ENCODE measurements at places on chromosomes 13 and 19.
A peak's percentile ranks its signal among the peaks of the same experiment; 100 is the strongest.

DNA sequence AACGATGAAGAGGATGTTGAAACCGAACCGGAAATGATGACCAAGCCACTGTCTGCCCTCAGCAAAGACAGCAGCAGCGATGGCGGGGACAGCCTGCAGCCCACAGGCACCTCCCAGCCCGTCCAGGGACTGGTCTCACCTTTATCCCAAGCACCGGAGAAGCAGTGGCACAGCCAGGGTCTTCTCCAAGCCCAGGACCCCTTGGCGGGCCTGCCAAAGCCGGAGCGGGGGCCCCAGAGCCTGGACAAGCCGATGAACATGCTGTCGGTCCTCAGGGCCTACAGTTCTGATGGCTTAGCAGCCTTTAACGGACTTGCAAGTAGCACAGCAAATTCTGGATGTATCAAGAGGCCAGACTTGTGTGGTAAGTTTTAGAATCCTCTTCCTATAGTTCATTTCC, 177.0 kb downstream of the ZNF536 start:
- peaks cover 4% of the 10 kb centered on the region for H3K27me3 ChIP-seq
- H3K4me3 ChIP-seq: no peak overlapping the region
- H3K4me1 ChIP-seq: peaks cover 15% of the 10 kb centered on the region
- no peak overlapping the region for H3K27ac ChIP-seq
- no peaks in the 10 kb centered on the region for H3K36me3 ChIP-seq

- H3K4me1 ChIP-seq: no peaks in the 10 kb centered on the region
- DNase-seq: no peak
- H3K4me3 ChIP-seq: no peak overlapping the region
Observed at GRCh38 chr13:51067210-51067701, 43.8 kb downstream of the C13orf42 start.

DNA sequence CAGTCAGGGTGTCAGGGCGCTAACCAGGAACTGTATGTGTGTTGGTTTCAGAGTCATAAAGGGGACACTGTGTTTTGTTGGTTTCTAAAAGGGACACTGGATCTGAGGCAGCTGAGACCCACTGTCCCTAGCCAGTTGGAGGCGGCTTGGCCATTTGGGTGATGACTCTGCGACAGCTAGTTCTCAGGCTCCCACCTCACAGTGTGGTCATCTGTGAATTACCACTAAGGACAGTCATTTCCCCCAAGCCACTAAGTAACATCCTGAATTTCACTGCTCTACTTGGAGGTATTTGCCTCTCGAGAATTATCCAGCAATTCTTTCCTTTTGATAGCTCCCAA, 51.5 kb downstream of the EPS15L1 start:
- peaks cover 35% of the 10 kb centered on the region for H3K36me3 ChIP-seq
- DNase-seq: no peak
- H3K27ac ChIP-seq: peak overlapping the region; percentile 91
- peaks cover 13% of the 10 kb centered on the region for H3K4me1 ChIP-seq
- peaks cover 5% of the 10 kb centered on the region for H3K27me3 ChIP-seq

DNA sequence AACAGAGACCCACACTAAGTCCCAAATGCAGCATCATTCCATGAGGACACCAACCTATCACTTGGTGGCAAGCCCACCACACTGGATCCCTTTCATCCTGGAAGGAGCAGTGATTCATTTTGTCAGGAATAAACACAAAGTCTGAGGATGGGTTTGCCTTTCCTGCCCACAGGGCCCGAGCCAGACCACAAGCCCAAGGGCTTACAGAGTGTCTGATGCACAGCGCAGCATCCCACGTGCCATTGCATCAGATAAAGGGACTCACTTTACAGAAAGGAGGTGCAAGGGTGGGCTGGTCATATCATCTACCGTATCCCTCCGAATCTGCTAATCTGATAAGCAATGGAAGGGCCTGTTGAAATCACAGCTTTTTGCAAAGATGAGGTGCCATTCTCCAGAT, 12.2 kb upstream of the KCTD15 start:
- DNase-seq: no peak
- H3K4me3 ChIP-seq: no peak overlapping the region
- H3K27me3 ChIP-seq: peaks cover 8% of the 10 kb centered on the region
- H3K4me1 ChIP-seq: peaks cover under 1% of the 10 kb centered on the region

- H3K4me3 ChIP-seq: no peak overlapping the region
- no peaks in the 10 kb centered on the region for H3K36me3 ChIP-seq
Observed at GRCh38 chr13:40429706-40430545, 236.5 kb downstream of the FOXO1 start.

DNA sequence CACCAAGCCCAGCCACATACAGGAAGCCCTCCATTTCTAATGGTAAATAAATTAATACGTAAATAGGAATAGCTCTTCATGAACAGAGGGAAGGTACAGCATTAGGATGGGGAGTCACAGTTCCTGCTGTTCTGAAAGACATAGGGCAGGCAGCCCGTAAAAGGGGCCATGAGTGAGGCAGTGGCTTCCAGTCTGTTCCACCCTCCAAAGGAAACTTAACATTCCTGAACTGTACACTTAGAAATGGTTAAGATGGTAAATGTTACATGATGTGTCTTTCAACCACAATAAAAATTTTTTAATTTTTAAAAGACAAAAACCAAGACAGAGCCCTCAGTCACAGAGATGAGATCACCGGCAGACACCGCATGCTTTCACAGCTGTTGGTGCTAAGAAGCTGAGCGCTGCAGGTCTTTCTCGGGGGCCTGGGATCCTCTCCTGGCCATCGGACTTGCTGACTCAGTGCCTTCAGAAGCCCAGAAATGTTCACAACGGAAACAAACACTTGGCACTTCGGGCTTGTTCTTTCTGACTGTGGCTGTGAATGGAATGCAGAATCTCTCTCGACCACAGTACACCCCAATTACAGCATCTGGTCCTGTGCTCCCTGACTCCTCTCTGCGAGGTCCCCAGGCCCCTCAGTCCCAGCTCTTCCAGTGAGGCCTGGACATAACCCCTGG, 36.4 kb downstream of the EPS15L1 start:
- peaks cover 19% of the 10 kb centered on the region for H3K36me3 ChIP-seq
- peak overlapping the region; percentile 94 for H3K27ac ChIP-seq
- peaks cover 33% of the 10 kb centered on the region for H3K4me1 ChIP-seq

GRCh38 chr13:98772794-98773452, 20.5 kb upstream of the SLC15A1 start:
- H3K4me3 ChIP-seq: no peak overlapping the region
- H3K36me3 ChIP-seq: no peaks in the 10 kb centered on the region
- no peak overlapping the region for H3K27ac ChIP-seq
- H3K4me1 ChIP-seq: no peaks in the 10 kb centered on the region
- H3K27me3 ChIP-seq: peaks cover 14% of the 10 kb centered on the region

DNA sequence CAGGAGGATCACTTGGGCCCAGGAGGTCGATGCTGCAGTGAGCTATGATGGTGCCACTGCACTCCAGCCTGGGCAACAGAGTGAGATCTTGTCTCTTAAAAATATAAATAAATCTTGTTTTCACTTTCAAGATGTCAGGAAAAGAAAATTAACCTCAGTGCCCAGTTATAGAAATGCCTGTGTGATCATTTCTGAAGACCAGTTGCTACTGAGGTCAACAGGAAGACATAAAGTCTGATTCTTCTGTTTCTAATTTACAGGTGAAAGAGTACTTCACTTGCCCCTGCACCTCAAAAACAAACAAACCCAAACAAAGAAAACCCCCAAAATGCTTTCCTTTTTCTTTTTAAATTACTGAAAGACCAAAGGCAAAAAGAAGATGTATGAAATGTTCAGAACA, 174.3 kb upstream of the NBEA start:
- peaks cover 3% of the 10 kb centered on the region for H3K36me3 ChIP-seq
- no peak overlapping the region for H3K27ac ChIP-seq
- no peaks in the 10 kb centered on the region for H3K4me1 ChIP-seq
- no peaks in the 10 kb centered on the region for H3K27me3 ChIP-seq
- H3K4me3 ChIP-seq: no peak overlapping the region

- no peak for DNase-seq
- H3K27ac ChIP-seq: no peak overlapping the region
- peaks cover 12% of the 10 kb centered on the region for H3K27me3 ChIP-seq
- no peak overlapping the region for H3K4me3 ChIP-seq
- peaks cover 10% of the 10 kb centered on the region for H3K36me3 ChIP-seq
Observed at GRCh38 chr13:91346062-91346461, 1.4 kb upstream of the MIR17HG start.

DNA sequence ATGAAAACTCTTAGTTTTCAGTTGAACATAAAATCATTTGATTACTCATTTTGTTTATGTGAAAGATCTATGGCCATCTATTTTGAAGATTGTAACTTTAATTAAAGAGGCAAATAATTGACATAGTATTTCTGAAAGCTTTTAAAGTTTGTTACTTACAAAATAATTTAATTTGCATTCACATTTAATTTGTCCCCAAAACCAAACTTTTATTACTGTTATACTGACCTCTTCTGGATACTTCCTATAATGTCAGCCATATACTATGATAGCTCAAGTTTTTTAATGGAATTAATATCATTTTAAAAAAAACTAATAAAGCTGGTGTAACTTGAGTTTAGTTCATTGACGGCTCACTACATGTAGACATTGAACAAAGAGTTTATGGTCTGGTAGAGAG, 4.9 kb upstream of the SGCG start:
- no peaks in the 10 kb centered on the region for H3K36me3 ChIP-seq
- H3K4me3 ChIP-seq: no peak overlapping the region
- peaks cover 1% of the 10 kb centered on the region for H3K27me3 ChIP-seq
- DNase-seq: no peak
- peaks cover 15% of the 10 kb centered on the region for H3K4me1 ChIP-seq

DNA sequence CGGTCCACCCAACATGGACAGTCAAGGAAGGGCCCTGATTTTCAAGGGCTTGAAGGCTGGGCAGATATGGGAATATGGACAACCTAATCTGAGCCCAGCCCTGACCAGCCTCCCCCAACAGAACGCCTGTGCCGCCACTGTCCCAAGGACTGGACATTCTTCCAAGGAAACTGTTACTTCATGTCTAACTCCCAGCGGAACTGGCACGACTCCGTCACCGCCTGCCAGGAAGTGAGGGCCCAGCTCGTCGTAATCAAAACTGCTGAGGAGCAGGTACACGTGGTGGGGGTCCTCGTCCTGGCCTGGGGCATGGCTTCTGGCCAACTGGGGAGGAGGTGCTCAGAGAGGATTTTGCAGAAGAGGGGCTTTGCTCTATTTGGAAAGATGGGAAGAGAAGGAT, 3.5 kb downstream of the CLEC4M start:
- no peaks in the 10 kb centered on the region for H3K4me1 ChIP-seq
- no peak for DNase-seq

DNA sequence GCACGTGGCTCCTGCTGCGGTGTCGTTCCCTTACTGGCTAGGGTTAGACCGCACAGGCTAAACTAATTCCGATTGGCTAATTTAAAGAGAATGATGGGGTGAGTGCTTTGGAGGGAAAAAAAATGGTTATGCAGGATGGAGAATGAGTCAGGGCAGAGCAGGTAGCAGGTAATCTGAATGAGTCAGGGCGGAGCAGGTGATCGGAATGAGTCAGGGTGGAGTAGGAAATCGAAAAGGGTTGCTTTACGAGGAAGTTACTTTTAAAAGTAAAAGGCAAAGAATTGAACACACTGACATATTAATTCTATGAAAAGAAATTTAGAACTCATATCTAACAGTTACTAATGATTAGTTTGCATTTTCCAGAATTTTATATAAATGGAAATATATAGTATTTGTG, 335.5 kb downstream of the FOXO1 start:
- no peaks in the 10 kb centered on the region for H3K27me3 ChIP-seq
- H3K4me3 ChIP-seq: no peak overlapping the region
- DNase-seq: no peak
- no peak overlapping the region for H3K27ac ChIP-seq
- H3K36me3 ChIP-seq: peaks cover 4% of the 10 kb centered on the region
- peaks cover 9% of the 10 kb centered on the region for H3K4me1 ChIP-seq

DNA sequence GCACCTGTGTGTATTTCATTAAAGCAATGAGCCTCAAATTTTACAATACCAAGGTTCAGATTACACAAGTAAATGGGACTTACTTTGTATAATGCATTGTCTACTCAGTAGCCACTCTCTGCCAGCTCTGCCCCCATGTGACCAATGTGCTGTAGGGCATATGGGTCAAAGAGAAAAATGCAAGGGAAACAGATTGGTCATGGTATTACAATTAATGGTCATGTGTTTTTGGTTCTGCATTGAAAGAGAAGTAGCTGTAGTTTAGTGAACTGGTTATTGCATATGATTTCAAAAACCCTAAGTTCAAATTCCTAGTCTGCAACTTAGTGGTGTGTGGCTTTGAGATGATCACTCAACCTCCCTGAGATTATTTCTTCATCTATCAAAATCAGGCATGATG, 545.4 kb downstream of the SUCLA2 start:
- peaks cover 5% of the 10 kb centered on the region for H3K4me1 ChIP-seq
- no peak overlapping the region for H3K4me3 ChIP-seq
- H3K36me3 ChIP-seq: no peaks in the 10 kb centered on the region
- DNase-seq: no peak

GRCh38 chr19:49881672-49882394, 4.3 kb downstream of the TBC1D17 start:
- peaks cover 37% of the 10 kb centered on the region for H3K36me3 ChIP-seq
- H3K4me1 ChIP-seq: peaks cover 12% of the 10 kb centered on the region
- no peak for DNase-seq

DNA sequence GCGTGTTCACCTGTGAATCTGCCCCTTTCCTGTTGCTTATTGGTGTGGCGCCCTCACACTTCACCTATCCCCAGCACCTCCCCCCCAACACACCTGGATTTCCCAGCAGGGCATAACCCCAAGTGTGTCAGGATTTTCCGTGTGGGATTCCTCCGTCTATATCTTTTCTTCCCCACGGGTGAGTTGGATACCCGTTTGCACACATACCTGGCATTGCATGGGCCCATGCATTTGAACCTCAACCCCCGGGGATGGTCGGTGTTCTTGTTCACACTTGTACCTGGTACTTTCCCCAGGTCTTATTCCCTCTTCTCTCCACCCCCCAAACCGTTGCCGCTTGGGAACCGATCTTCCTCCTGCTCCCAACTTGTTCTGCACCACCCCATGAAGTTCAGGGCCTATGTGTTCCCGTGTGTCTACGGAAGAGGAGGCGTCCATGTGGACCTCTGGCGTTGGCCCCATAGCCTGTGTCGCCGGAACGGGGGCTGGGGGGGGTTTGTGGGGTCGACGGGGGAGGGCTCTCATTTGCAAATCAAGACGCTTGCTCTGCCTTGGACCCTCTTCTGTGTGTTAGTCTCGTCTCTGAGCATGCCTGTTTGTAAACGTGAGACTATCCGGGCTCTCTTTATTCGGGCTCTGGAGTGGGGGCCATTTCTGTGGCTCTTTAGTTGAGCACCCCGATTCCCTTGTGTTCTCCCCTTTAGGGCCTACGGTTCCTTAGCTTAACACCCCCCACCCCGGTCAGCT, 1.7 kb downstream of the PRR12 start:
- peak overlapping the region; percentile 95 for H3K4me3 ChIP-seq
- peaks cover 12% of the 10 kb centered on the region for H3K36me3 ChIP-seq
- DNase-seq: no peak
- H3K27ac ChIP-seq: peak overlapping the region; percentile 21
- peaks cover 13% of the 10 kb centered on the region for H3K27me3 ChIP-seq

DNA sequence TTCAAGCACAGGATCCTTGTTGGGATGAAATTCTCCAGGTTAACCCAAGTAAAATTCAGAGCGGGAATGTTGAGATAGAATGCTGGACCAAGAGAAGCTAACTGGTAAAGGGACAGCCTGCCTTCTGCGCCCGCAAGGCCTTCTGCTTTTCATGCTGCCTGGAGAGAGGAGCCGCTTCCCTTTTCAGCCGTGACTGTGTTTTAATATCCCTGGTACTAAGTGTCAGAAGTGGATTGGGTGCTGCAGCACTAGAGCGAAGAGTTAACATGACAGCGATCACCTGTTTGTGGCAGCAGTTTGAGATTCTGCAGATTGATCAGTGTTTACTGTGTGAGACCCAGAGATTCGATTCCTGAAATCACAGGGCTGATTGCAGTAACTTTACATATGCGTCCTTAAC, 197.4 kb upstream of the ZNF536 start:
- peaks cover 4% of the 10 kb centered on the region for H3K27me3 ChIP-seq
- H3K36me3 ChIP-seq: no peaks in the 10 kb centered on the region
- no peak overlapping the region for H3K4me3 ChIP-seq
- no peaks in the 10 kb centered on the region for H3K4me1 ChIP-seq
